ENCODE measurements at places on chromosomes 13 and 19.

DNA sequence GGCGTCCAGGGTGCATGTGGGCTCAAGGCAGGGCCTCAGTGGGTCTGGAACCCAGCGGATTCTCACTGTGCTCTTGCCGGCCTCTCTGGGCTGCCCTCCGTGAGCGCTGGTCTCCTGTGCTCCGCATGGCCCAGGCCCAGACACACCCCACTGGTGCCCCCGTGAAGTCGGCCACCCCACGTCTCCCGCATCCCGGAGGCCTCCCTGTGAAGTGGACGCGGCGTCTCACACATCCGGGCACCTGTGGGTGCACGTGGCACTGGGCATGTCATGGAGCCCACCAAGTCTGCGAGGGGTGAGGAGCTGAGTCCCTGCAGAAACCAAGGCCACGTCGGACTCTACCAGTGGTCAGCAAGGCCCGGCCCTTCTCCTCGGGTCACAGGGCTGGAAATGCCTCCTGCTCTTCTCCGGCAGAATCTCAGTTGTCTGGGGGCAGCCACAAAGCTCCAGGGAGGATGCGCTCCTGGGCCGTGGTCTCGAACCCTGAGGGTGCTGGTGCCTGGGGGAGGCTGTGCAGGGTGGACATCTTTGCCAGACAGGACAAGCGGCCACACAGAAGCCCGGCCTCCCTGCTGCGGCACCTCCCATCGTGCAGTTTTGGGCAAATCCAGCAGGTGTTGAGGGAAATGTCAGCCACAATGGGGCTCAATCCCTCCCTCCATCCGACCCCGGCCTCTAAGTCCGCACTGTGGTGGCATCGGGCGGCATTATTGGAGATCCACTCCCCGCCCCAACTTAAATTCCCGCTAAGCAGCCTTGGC is 2.2 kb downstream of the C13orf46 start:
- no peak for DNase-seq

- no peak for DNase-seq
These were observed 39.3 kb downstream of the TGDS start for GRCh38 chr13:94556621-94557020.

DNA sequence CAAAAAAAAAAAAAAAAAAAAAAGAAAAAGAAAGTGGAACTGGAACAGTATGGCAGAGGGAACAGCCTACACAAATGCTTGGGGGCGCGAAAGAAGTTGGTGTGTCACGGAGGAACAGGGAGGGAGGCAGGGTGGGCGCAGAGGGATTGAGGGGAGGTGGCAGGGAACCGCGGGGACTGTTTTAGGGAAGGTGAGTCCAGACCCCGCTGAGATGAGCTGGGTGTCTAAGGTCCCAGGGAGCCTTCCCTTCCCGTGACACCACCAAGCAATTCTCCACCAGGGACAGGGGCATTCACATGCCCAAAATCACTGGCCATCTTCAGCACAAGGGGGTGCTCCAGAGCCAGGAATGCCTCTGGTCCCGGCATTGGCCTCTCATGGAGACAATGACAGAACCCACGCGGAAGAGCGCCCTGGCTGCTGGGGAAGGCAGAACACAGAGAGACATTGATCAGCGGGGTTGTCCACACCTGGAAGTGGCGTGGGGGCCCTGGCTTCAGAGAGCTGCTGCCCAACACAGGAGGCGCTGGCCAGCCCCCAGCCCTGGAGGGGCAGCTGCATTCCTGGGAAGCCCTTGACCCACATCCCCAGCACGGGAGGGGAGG is 6.9 kb downstream of the PEAK3 start:
- no peak for DNase-seq

DNA sequence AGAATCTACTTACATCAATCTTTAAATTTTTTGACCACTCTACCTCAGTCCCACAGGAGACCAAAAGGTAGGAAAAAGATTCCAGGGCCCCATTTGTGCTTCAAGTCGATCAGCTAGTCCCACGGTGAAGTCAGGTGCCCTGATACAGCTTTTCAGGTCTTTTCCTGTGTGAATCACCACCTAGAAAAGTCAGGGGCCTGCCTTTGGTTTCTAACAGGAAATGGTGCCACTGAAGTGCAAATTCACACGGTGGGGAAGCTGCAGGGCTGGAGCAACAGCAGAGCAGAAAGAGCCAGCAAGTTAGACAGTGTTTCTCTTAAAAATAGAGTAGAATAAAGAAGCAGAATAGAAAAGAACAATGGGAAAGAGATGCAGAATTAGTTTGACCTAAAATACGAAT is 107.5 kb downstream of the KLF12 start:
- peak; percentile 60 for DNase-seq

- DNase-seq, result no peak
These were observed 2.6 kb downstream of the UNC13A start for GRCh38 chr19:17685451-17686022.

DNA sequence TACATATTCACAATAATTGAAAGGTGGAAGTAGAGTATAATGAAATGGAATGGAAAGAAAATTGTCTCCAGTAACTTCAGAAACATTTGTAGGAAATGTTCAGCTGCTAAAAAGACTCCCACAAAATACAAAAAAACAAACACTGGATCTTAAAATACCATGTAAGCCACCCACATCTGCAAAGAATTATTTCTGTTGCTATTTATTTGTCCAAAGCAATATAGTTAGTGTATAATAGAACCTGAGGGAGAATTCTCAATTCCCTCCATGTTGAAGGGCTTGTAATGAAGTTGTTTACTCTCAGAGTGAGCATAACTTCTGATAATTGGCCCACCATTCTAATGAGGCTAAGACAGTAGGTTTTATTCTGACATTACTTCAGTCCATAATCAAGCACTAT is 37.4 kb upstream of the KLF12 start:
- no peak for DNase-seq

DNA sequence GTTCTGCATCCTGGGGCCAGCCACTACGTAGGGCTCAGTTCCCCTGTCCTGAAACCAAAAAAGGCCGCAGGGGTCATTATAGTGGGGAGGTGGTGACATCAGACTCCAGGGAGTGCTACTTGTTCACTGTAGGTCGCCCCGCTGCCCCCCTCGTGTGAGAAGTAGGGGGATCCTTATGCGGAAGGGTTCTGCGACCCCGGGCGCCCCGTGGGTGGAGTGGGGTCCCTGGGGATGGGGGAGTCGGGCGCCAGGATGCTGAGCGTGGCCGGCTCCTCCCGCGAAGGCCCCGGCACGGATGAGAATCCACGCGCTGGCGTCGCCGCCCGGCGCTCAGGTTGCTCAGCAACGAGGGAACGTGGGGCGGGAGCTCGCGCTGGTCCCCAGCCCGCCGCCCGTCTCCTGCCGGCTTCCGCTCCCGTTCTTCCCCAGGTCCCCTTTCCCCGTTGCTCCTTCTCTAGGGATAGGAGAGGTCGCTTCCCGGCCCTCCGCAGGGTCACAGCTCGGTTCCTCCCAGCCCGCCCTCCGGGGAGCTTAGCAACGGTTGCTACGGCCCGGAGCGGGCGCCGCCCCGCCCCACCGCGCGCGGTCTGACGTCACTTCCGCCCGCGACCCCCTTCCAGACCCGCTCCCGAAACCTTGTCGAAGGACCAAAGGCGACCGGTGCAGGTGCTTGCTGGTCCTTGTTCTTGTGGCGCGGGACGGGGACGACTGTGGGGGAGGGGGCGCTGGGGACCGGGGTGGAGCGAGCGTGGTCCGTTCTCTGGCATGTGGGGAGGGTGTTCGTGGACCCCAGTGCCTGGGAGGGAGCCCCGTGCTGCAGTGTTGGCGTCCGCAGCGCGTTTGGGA is at the start of gene NAT14:
Gene NAT14, plus strand, starts transcription at position 596 of the 846 bp plus-strand sequence. CDS start 521 bp downstream, outside the sequence.
- DNase-seq, result peak; percentile 49

- DNase-seq, result no peak
These were observed 171.9 kb downstream of the KLF5 start for GRCh38 chr13:73230716-73231115.

DNA sequence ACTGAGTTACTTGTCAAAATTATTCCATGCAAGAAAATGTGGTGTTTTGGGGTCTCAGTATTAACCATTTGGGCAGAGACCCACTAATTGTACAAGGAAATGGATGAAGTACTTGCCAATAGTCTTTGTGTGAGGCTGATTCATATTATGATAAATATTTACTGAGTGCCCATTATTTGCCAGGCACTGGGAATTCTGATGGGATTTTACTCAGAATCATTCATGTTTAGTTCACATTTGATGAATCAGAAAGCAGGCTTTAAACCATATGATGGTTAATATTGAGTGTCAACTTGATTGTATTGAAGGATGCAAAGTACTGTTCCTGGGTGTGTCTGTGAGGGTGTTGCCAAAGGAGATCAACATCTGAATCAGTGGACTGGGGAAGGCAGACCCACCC is 66.2 kb upstream of the SOX21 start:
- no peak for DNase-seq

DNA sequence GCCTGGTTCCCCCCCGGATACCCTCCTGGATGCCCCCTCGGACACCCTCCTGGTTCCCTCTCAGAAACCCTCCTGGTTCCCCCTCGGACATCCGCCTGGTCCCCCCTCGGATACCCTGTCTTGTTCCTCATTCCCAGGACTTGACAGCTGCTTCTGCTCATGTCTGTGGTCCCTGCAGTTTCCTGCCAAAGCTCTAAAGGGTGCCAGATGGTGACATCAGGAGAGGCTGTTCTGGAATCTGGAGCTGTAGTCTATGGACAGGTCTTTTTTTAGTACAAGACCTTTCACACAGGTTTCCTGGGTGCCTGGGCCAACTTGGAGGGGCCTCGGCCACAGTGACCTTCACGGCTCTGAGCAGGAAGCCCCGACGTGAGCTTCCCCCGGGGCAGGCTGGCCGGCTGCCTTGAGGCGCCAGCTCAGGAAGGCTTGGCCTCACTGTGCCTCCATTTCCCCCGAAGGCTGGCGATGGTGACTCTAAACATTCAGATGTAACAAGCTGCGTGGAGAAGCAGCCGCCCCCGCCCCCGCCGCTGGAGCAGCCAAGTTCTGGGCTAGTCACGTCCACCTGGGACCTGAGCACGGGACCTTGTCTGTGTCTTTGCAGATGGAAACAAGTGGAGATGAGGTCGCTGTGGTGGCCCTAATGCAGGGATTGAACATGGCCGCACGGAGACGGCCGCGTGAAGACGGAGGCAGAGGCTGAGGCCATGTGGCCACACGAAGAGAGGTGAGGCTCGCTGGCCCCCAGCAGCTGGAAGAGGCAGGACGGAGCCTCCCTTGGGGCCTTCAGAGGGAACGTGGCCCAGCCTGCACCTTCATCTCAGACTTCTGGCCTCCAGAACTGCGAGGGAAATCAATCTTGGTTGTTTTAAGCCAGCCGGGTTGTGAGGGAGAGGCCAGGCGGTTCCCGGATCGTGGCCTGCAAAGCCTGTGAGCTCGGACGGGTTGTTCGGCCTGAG is 12.7 kb downstream of the SGTA start:
- DNase-seq, result no peak

GRCh38 chr19:7756258-7756657 is 6.8 kb upstream of the CLEC4M start:
- DNase-seq, result no peak

DNA sequence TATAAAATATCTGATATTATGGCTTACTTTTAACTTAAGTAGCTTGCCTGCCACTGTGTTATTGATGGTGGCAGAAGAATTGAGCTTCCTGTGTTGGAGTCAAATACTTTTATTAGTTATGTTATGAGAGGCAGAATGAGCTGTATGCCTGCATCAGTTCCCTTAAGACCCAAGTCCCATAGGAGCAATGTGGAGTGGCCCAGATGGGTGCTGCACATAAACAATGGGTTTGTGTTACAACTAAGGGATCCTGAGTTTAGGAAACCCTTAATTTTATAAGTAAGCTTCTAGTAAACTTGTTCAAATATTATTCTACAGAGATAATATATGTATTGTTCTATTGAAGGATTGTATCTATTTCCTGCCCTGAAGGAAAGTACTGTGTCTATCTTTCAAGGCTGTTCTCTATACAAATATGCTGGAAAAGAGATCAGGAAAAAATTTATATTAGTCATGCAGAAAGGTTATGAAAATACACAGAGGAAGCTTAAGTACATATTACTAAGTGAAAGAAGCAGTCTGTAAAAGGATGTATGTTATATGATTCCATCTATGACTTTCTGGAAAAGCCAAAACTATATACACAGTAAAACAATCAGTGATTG is 2018.0 kb upstream of the PCDH20 start:
- no peak for DNase-seq

DNA sequence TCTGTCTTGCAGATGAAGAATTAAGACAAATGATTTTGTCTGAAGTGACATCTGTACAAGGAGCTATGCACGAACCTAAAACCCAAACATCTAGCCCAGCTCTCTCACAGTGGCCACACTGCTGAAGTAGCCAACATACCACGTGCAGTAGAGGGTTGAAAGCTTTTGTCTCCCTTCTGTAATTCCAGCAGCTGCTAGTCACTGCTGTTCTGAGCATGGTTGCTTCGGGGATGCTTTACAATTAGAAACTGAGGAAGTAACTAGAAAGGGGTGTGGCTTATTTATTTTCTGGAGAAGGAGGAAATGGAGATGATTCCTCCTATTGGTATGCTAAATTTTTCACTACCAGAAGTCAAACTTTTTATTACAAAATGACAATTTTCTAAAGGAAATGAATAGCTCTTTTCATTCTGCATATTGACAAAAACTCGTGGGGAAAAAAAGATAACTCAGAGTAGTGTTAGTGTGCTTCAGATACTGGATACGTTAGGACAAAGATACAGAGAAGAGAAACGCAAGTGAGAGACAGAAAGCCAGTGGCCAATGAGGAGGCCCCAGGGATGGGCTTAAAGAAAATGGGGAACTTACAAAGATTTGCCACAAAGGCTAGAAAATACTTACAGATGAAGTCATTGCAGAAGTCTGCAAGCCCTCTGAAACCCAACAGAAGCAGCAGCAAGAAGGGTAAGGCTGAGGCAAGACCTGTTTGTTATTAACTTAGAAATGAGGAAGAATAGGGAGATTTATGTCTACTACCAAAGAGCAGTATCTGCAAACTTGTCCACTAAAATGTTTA is 192.7 kb upstream of the MIR17HG start:
- no peak for DNase-seq

GRCh38 chr13:43030548-43030947 is 7.2 kb downstream of the DNAJC15 start:
- no peak for DNase-seq
